ENCODE measurements at places on chromosomes 11 and 22.

DNA sequence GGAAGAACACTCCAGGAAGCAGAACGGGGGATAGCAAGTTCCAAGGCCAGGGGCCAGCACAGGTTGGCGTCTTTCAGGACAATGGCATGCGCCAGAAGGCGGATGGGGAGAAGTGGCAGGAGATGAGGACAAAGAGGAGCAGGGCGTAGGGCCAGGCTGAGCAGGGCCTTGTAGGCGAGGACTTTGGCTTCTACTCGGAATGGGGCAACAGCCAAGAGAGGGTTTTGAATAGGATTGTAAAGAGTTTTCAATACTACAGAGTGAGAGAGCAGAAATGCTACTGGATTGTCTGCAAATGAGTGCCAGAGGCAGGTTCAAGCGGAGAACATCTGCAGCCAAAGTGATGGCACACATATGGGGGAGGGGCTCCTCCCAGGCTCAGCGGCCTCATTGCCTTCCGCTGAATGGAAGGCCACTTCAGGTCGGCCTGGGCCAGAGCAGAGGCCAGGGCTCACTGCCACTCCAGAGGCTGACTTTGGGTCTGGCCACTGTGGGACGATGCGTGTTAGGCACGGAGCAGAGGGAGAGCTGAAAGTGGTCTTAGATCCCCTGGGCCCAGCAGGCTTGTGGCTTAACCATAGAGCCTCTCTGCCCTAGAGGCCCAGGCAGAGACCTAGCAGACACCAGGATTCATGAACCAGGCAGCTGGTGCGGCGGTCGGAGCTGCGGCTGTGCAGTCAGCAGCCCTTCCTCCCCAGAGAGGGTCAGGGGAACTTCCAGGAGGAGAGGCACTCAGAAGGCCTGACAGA lies 118.2 kb downstream of the DSCAML1 start:
- DNase-seq = no peak

DNA sequence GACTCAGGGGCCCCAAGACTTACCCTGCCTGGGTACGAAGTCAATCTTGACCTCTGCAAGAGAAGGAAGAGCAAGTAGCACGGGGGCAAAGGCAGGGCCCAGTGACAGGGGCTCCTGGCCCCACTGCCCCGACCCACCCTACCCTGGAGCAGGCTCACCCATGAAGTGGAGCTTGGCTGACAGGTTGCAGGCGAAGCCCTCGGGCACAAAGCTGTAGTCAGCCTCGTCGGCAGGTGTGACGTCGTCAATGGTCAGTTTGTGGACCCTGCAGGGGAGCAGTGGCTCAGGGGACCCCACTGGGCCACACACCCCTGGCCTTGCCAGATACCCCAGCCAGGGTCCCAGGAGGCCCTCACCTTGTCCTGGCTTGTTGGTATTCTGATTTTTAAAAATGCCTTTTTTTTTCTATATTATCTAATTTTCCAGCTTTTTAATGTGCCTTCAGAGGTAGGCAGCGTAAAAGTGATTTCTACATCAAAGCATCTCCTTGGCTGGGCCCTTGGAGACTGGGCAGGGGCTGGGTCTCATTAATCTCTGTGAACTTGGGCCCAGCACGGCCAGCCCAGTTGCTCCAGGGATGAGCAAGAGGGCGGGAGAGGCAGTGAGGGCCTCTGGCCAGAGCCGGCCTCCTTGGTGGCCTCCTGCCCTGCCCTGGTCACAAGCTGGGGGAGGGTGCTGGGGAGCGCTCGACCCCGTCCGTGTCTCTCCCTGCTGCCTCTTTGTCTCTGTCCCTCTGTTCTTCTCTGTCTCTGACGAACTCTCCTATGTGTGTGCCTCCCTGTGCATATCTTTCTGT lies 11.3 kb downstream of the MYBPC3 start:
- DNase-seq = no peak

GRCh38 chr11:117730208-117730800 lies 66.7 kb downstream of the DSCAML1 start:
- DNase-seq = no peak

- no peak for DNase-seq
Observed at GRCh38 chr22:19754701-19755144, 5.9 kb upstream of the TBX1 start.

DNA sequence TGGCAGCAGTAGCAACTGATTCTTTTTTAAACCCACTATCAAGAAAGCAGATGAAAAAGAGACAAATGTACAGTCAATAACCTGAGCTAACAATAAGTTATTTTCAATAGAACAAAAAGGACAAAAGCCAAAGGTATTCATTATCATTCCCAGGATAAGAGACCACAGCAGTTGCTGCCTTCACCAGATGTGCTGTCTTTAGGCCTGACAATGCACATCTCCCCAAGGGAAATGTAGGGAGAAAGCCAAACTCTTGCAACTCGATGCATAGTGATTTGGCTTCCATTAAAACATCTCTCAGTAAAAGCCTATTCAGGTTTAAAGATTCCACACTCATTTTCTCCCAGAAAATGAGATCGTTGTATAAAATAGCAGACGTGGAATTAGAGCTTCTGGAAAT lies 210.7 kb downstream of the METTL15 start:
- DNase-seq = no peak

- no peak for DNase-seq
Observed at GRCh38 chr22:49152939-49153770, 674.5 kb downstream of the BRD1 start.

GRCh38 chr11:114001416-114001815 lies 26.5 kb downstream of the HTR3A start:
- no peak for DNase-seq

DNA sequence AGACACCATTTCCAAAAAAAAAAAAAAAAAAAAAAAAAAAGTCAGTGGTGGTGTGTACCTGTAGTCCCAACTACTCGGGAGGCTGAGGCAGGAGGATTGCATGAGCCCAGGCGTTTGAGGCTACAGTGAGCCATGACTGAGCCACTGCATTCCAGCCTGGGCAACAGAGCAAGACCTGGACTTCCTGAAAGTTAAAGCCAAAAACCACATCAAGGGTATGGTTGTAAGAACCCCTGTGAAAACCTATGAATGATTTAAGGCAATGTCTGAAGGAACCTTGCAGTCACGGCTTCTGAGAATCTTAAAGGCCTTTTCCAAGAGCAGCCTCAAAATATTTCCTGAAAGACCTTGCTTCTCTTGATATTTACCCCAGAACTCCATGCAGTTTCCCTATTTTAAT lies 30.5 kb upstream of the MSANTD2 start:
- DNase-seq = no peak

GRCh38 chr11:35933320-35933871 lies 10.5 kb upstream of the LDLRAD3 start:
- DNase-seq = no peak

DNA sequence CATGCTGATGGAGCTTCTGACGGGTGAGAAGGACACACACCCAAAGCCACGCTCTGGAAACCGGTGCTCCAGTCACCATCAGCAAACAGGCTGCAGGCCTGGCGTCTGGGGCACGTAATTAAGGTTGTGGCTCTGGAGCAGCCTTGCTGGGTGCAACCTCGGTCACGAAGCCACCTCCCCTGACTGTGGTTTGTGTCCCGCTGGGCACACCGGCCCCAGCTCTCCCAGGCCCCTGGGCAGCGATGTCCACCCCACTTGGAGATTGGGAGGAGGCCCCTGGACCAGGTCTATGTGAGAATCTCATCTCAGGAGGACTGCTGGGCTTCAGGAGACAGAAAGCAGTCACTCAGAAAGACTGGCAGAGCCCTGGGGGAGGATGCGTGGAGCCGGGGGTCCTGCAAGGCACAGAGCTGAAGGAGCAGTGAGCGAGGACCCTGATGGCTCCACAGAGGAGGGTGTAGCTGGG lies 631.6 kb downstream of the BRD1 start:
- no peak for DNase-seq

DNA sequence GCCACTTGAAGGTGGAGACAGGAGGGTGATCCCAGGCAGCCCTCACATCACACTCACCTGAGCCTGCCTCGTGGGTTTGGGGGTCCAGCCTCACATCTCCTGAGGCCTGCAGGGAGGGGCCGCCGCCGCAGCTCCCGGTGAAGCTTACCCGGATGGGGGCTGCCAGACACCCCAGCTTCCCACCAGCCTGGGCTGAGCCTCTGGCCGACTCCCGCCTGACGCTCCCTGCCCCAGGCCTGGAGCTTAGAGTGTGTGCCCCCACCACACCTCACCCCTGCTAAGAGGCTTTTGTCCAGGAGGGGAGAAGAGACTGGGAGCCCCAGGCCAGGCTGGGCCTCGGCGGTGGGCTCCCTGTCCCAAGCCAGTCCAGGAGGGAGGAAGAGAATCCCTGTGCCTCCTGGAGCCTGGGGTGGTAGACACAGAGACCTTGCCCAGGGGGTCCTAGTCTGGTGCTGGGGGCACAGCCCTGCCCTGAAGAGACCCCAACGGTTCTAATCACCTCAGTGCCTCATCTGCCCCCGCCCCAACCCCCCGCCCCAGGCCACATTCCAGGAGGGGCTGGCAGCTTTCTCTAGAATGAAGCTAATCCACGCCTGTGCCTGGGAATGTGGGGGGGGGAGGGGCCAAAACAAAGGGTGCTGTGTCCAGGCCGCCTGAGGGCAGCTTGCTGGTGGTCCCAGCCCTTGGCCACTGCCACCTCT lies at the start of gene SLC16A8:
SLC16A8 (minus strand) TSS at position 254 of the 701 bp plus-strand sequence. CDS start 1,311 bp downstream, outside the sequence.
- no peak for DNase-seq

GRCh38 chr11:44842220-44842619 lies 108.5 kb downstream of the TP53I11 start:
- DNase-seq = no peak

DNA sequence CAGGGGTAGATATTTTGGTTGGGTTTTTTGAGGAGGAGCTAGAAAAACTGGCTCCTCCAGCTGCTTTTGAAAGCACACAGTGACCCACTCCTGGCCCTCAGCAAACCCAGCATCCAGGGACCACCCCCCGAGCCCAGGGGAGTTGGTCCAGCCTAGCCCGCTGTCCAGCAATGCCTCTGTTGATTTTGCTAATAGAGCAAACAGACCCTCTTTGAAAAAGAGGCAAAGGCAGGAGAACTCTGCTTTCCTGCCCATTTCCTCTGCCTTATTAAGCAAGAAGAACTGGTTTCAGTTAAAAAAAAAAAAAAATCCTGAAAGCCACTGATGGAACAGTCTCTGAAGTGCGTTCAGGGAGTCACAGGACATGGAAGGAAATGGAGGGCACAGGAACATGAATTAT lies 25.3 kb downstream of the ABTB2 start:
- DNase-seq = no peak

- DNase-seq = no peak
Observed at GRCh38 chr11:76120513-76121101, 85.7 kb downstream of the WNT11 start.

DNA sequence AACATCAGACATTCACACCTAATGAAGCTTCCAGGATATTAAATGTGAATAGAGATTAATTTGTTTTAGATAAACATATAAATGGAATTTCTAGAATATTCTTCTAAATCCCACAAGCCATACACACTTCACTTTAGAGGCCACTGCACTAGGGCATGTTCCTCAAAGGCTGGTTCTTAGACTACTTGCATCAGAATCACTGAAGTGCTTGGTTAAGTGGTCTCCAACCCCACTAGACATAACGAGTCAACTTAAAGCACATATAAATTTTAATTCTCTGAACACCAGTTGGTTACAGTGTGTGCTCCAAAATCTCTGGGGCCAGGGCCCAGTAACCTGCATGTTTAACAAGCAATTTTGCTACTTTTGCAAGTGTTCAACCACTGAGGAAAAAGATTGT lies 7.9 kb upstream of the ALKBH8 start:
- DNase-seq = no peak

- DNase-seq = no peak
Observed at GRCh38 chr11:15038963-15039362, 34.4 kb upstream of the CALCB start.

DNA sequence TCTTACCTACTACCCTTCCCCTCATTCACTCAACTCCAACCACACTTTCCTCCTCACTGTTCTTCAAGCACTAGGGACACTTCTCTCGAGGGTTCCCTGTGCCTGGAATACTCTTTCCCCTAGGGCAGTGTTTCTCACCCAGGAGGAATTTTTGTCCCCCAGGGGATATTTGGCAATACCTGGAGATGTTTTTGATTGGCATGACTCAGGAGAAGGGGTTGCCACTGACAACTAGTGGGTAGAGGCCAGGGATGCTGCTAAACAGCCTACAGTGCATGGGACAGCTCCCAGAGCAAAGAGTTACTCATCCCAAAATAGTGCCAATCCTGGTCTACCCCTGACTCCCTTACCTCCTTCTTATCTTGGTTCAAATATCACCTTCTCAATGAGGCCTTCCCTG lies 40.0 kb downstream of the BTG4 start:
- no peak for DNase-seq

- peak; percentile 30 for DNase-seq
Observed at GRCh38 chr11:44927174-44927661, 23.5 kb downstream of the TP53I11 start.

All from NCI-H510A treated with DMSO at 0.1 percent for 48 hours (cell line).